Right renal cortex interstitium (tissue), 3 donors: ENCODE measurements at places on chromosomes 1 and 21.

GRCh38 chr1:15994590-15995351 lies 9.3 kb upstream of the SRARP start:
- DNase-seq: no peak

DNA sequence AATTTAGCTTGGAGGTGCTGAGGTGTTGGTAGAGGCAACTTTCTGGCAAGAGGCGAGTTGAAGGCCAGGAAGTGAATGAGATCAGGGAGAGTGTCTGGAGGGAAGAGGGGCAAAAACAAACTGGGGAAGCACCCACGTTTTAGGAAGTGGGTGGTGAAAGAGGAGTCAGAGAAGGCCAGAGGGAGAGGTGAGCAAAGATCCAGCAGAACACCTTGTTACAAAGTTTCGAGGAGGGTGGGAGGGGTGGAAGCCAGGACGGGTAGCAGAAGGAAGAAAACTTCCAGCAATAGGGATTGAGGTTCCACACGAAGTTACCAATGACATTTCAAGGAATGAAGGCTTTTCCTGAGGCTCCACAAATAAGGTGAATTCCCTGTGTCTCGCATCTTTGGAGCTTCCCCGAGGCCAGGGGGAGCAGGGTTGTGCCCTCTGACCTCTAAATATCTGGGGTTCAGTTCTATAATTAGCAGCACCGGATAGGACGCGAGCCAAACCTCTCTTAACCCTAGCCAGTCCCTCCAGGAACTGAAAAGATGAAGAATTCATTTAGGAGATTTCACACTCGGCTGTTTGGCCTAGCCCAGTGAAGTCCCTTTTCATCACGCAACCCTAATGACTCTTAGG lies 578 bp upstream of the SESN2 start:
- no peak for DNase-seq

DNA sequence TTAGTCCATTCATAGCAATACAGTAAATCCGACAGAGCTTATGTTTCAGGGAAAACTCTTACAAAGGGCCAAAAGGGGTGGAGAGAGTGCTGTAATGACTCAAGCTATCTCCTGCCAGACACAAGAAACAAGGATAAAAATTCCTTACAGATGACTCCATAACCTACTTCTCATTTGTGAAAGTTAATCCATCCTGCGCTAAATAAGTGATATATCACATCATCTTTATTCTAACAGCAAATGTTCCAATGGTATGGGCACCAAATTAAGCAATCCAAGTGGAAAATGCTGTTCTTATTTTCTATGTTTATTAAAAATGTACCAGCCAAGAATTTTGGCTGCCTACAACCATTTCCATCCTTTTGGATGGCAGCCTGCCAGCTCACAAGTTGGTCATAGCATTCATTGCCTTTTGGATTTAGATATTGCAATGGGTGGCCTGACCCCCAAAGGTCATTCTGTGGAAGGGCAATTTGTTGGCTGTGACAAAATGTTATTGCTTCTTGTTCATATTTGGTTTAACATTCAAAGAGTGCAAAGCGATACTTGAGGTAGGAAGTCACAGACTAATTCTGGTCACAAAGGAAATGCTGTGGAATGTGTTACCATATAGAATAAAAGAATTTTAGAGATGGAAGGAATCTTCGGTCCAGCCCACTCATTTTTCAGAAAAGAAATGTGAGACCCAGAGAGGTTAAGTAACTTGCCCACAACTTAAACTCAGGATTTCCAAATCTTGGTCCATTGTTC lies 2.8 kb upstream of the ENAH start:
- DNase-seq: no peak

- no peak for DNase-seq
Observed at GRCh38 chr1:19597496-19598309, 46.4 kb upstream of the NBL1 start.
